Activated T-helper 1 cell treated with Interleukin-2 at 50 U/mL for 16 hours (primary cell): ENCODE measurements at places on chromosomes 11 and 22.

GRCh38 chr11:71176812-71177211 is 75.6 kb downstream of the SHANK2 start:
- no peak for DNase-seq

GRCh38 chr11:1938343-1939005 is 8.7 kb upstream of the MRPL23 start:
- no peak for DNase-seq

- no peak for DNase-seq
These were observed 38.0 kb upstream of the APLNR start for GRCh38 chr11:57274904-57275498.

- DNase-seq: no peak
These were observed 52.3 kb upstream of the LMO1 start for GRCh38 chr11:8315954-8316353.

GRCh38 chr22:19478901-19479354 is at the start of gene UFD1:
UFD1 (minus strand) TSS chr22:19479193; CDS start chr22:19479085, 108 bp downstream.
- peak; percentile 70 for DNase-seq

GRCh38 chr22:37507731-37508130 is 11.5 kb downstream of the CARD10 start:
- no peak for DNase-seq

- DNase-seq: no peak
These were observed 12.6 kb upstream of the COX8A start for GRCh38 chr11:63961608-63962412.

GRCh38 chr11:76030286-76030685 is 176.0 kb downstream of the WNT11 start:
- no peak for DNase-seq

GRCh38 chr11:19555266-19555665 is 157.4 kb upstream of the NAV2 start:
- DNase-seq: no peak

GRCh38 chr22:45512363-45512762 is 9.7 kb downstream of the FBLN1 start:
- no peak for DNase-seq

GRCh38 chr11:10746871-10747270 is 4.2 kb upstream of the CTR9 start:
- DNase-seq: no peak

- no peak for DNase-seq
These were observed 198.9 kb downstream of the ADAMTS15 start for GRCh38 chr11:130647371-130647770.

GRCh38 chr22:36162127-36163034 is 1.8 kb upstream of the APOL3 start:
- no peak for DNase-seq
